ENCODE measurements at places on chromosomes 4 and X. TPM values are rescaled to one million over a fixed set of nuclear protein-coding genes. Genes with fewer than 3 reads are reported as not detected.

DNA sequence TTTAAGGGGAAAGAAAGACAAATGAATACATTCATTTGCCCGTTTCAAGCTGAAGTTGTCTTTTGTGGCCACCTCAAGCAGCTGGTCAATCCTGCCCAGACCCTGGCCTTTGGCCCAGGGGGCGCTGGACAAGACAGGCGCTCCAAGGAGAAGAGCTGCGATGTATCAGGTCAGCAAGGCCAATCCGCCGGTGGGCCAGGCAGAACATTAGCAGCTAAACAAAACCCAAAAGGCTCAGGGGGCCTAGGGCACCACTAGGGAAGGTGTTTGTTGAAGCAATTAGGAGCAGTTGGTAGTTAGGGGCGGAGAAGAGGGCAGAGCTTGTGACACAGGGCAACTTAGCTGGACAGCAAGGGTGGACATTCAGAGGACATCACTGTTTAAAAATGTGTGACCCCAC is 60.8 kb upstream of the TMEM33 start:
- no peak for DNase-seq

- no peak for DNase-seq
These were observed 98.8 kb upstream of the NDP start for GRCh38 chrX:44071847-44072551.

DNA sequence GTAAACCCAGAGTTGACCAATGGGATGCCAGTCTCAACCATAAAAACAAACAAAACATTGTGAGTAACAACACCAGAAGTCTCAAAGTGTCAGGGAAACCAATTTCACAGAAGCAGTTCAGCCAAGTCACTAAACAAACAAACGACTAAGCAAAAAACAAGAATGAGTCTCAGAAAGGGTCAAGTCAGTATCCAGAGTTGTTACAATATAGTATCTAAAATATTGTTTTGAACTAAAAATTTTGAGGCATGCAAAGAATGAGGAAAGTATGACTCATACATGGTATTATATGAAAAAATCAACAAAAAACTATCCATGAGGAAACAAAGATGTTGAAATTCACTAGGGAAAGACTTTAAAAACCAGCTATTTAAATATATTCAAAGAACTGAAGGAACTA is 70.6 kb downstream of the AR start:
- no peak for DNase-seq

DNA sequence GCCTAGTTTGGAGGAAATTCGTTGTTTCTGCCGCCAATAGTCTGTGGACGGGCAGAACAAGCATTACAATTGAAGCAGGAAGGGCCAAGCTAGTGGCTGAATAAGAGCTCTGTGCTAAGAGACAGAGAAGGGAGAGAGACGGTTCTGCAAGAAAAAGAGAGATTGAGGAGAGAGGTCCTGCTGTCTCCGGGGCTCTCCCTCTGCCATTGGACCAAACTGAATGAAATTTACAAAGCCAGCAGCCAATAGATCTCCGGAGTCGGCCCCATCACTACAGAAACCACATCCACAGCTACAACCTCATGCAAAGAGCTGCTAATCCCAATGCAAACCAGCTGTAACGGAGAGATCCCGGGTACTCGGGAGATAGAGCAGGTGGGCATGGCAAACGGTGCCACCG is at the start of gene NLGN4X:
NLGN4X (minus strand) TSS at position 148 of the 400 bp plus-strand sequence. CDS start 77,401 bp downstream, outside the sequence.
- no peak for DNase-seq

GRCh38 chr4:5009796-5010195 is 9.5 kb downstream of the CYTL1 start:
- no peak for DNase-seq

- DNase-seq = no peak
These were observed 121.2 kb downstream of the AFAP1 start for GRCh38 chr4:7818399-7818911.

- DNase-seq = no peak
These were observed 37.6 kb downstream of the GPR174 start for GRCh38 chrX:79182071-79182470.

DNA sequence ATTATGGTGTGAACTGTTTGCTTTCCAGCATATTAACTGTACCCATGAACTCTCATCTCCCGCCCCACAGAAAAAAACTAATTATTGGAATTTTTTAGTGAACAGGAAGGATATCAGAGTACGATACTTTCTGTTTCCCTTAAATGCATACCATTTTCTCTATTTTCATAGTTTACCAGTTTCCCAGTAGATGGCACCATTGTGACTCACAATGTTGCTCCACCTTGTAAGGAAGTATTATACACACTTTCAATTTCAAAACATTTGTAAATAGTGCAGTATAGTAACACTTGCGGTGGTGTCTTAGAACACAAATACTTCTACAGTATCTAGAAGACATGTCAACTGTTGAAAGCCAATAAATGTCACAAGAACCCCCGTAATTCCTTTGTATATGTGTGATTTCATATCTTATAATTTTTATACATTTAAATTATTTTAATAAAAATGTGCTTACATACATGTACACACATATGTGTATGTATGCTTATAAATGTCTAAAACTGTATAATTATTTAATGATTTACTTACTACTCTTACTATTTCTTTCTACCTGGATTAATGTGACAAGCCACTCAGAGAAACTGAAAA is 167.3 kb downstream of the SLIT2 start:
- DNase-seq = no peak

The SHROOM2 gene
- 12.7 TPM for total RNA-seq

The PKD2 gene
- total RNA-seq = 7.9 TPM

The PCDH11X gene
- 0.07 TPM for total RNA-seq
